ENCODE measurements at places on chromosomes 2 and 18.

DNA sequence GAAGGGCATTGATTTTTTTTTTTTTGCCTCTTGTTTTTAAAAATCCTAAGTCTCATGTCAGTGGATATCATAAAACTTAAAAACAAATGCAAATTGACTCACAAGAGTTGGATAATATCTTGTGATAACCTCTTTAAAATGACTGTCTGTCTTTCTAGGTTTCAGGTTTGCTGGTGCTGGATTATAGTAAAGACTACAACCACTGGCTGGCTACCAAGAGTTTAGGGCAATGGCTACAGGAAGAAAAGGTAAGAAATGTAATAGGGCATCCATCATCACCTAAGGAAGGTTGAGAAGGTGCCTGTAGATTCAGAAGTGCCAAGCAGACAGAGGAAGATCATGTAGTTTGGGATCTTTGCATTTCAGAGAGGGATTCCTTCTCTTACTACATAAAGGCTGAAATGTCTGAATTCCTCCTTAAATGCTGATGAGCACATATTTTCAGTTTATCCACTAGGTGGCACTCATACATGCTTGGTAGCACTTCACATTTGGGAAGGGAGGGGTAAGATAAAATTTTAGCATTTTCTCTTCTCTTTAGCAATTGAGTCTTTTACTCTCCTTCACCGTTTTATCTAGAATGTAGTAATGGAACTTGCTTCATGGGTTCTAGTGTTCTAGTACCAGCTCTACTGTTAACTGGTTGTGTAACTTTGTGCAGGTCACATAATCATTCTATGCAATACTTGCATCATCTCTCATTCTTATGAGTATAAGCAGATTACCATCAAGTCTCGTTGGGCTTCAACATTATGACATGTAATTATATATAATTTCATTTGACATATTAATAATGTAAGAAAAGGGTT is 21.1 kb downstream of the CPS1 start:
- H3K27ac ChIP-seq: no peak overlapping the region
- no peaks in the 10 kb centered on the region for H3K36me3 ChIP-seq
- no peak overlapping the region for H3K4me3 ChIP-seq
- DNase-seq: no peak

GRCh38 chr2:56184500-56185011 is 766 bp downstream of the CCDC85A start:
- peaks cover 36% of the 10 kb centered on the region for H3K27me3 ChIP-seq
- no peak overlapping the region for H3K27ac ChIP-seq
- H3K4me3 ChIP-seq: peak overlapping the region; percentile 40
- peak; percentile 16 for DNase-seq

GRCh38 chr18:46406539-46406932 is 250.5 kb downstream of the LOXHD1 start:
- peak overlapping the region; percentile 57 for H3K27ac ChIP-seq
- peaks cover 63% of the 10 kb centered on the region for H3K4me1 ChIP-seq
- no peaks in the 10 kb centered on the region for H3K36me3 ChIP-seq
- H3K27me3 ChIP-seq: no peaks in the 10 kb centered on the region
- DNase-seq: no peak

DNA sequence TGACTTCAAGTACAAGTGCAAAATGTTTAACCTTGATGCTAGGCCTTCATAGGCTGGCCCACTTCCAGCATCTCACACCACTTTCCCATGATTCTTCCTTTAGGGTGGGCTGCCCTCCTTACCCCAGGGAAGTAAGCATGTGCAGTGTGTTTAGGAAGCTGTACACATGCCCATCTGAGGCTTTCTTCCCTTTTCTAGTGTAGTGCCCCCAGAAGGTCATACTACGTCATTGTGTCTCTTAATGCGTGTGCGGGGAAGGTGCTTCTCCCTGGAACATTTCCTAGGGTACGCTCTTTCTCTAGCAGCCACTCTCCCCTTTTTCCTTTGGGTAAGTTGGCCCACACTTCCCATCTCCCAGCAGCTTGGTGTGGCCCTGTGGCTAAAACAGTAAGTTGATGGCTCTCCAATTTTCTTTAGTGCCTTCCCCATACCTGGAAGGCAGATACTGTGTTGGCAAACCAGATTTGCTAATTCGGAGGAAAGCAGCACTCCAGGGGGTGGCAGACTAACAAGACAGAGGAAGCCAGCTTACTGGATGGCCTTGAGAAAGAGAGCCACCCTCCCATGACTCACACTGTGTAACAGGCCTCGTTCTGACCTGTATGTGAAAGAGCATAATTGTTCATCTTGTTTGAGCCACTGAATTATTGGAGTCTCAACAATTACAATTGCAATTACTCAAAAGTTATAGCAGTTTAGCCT is 1.1 kb upstream of the SULT6B1 start:
- no peak overlapping the region for H3K4me3 ChIP-seq
- H3K4me1 ChIP-seq: peaks cover 11% of the 10 kb centered on the region
- H3K27me3 ChIP-seq: no peaks in the 10 kb centered on the region
- peak; percentile 73 for DNase-seq
- H3K36me3 ChIP-seq: no peaks in the 10 kb centered on the region

- H3K27ac ChIP-seq: no peak overlapping the region
- no peaks in the 10 kb centered on the region for H3K36me3 ChIP-seq
- no peak overlapping the region for H3K4me3 ChIP-seq
Observed at GRCh38 chr2:142286618-142287017, 155.8 kb upstream of the LRP1B start.

DNA sequence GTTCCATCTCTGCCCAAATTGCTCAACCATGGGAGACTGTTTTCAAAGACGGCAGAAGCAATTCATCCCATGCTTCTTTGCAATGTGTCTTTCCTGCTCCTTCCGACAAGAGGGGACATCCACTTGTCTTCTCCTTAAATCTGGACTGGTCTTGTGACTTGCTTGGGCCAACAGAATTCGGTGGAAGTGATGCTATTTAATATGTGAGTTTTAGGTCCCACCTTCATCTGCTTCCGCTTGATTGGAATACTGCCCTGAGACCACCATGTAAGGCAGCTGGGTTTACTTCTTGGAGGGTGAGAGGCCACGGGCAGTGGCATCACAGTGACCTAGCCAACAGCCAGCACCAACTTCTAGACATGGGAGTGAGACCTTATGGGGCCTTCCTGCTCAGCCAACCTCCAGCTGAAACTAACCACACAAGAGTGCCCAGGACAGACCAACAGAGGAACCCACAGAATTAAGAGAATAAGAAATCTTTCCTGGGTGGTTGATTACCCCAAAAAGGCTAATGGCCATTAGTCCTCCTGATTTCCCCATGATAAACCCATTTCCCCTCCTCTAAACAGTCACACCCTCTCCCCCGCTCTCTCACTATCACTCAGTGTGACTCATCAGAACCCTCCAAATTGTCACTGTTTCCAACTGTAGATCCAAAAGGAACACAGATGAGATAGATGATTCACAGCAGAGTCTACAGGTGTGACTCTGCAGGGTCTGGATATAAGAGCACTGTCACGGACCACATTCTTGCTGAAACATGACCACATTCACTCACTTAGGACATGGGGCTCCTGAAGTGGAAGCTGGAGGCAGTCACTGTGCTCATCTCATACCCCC is 16.2 kb upstream of the RHOB start:
- H3K4me3 ChIP-seq: no peak overlapping the region
- no peaks in the 10 kb centered on the region for H3K36me3 ChIP-seq
- H3K27me3 ChIP-seq: no peaks in the 10 kb centered on the region
- H3K27ac ChIP-seq: no peak overlapping the region

- H3K36me3 ChIP-seq: no peaks in the 10 kb centered on the region
- no peak for DNase-seq
- H3K4me1 ChIP-seq: no peaks in the 10 kb centered on the region
Observed at GRCh38 chr2:36277881-36278523, 77.6 kb upstream of the CRIM1 start.

DNA sequence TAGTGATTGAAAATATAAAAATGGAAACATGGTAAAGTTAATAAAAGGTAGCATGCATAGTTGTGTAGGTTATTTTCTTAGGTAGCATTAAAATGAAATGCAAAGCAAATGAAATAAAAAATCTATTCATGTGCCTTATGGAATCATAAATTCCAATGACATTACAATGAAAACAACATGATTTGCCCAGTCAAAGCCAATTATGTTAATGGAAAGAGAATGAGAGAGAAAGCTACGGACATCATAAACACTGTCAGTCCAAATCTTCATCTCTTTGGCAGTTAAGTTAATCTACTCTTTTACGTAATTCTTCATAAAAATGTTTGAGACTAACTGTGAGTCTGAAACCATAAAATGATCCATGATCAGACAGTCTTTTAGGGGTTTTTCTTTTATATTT is 636.7 kb upstream of the SYT4 start:
- DNase-seq: no peak
- no peak overlapping the region for H3K27ac ChIP-seq
- H3K4me1 ChIP-seq: no peaks in the 10 kb centered on the region
- H3K4me3 ChIP-seq: no peak overlapping the region
- H3K27me3 ChIP-seq: no peaks in the 10 kb centered on the region
- H3K36me3 ChIP-seq: no peaks in the 10 kb centered on the region

DNA sequence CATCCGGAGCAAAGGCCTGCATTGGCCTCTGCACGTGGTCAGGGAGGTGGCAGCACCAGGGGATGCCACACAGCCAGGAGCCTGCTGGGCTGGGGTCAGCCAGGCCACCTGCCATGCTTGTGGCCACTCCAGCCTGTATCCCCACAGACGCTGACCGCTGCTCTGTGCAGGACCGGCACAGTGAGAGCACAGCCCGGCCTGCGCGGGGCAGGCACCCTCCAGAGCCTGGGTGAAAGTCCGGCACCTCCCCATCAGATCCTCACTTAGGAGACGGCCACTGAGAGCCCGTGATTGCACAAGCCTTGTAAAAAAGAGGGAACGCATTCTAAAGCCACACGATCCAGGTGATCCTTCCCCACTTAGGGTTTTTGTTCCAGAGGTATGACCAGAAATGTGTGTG is 42.2 kb downstream of the TWIST2 start:
- H3K27ac ChIP-seq: no peak overlapping the region
- no peak for DNase-seq
- H3K36me3 ChIP-seq: peaks cover 12% of the 10 kb centered on the region
- H3K4me3 ChIP-seq: no peak overlapping the region
- H3K27me3 ChIP-seq: no peaks in the 10 kb centered on the region

- no peak for DNase-seq
- H3K27me3 ChIP-seq: no peaks in the 10 kb centered on the region
- no peak overlapping the region for H3K27ac ChIP-seq
- no peaks in the 10 kb centered on the region for H3K36me3 ChIP-seq
- H3K4me3 ChIP-seq: no peak overlapping the region
Observed at GRCh38 chr2:170843656-170844055, 27.0 kb downstream of the GAD1 start.

- H3K27ac ChIP-seq: no peak overlapping the region
- DNase-seq: peak; percentile 68
- H3K4me3 ChIP-seq: no peak overlapping the region
- no peaks in the 10 kb centered on the region for H3K4me1 ChIP-seq
- H3K36me3 ChIP-seq: no peaks in the 10 kb centered on the region
Observed at GRCh38 chr2:30862054-30862651, 54.9 kb upstream of the CAPN13 start.

DNA sequence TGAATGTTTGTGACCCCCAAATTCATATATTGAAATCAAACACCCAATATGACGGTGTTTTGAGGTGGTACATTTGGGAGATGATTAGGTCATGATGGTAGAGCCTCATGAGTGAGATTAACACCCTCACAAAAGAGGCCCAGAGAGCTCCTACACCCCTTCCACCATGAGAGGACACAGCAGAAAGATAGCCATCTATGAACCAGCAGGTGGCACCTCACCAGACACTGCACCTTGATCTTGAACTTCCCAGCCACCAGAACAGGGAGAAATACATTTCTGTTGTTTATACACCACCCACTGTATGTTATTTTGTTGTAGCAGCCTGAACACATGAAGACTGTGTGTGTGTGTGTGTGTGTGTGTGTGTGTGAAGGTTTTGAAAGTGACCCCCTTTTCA is 58.1 kb downstream of the ST3GAL5 start:
- peaks cover 7% of the 10 kb centered on the region for H3K4me1 ChIP-seq
- no peak for DNase-seq
- H3K27me3 ChIP-seq: no peaks in the 10 kb centered on the region

DNA sequence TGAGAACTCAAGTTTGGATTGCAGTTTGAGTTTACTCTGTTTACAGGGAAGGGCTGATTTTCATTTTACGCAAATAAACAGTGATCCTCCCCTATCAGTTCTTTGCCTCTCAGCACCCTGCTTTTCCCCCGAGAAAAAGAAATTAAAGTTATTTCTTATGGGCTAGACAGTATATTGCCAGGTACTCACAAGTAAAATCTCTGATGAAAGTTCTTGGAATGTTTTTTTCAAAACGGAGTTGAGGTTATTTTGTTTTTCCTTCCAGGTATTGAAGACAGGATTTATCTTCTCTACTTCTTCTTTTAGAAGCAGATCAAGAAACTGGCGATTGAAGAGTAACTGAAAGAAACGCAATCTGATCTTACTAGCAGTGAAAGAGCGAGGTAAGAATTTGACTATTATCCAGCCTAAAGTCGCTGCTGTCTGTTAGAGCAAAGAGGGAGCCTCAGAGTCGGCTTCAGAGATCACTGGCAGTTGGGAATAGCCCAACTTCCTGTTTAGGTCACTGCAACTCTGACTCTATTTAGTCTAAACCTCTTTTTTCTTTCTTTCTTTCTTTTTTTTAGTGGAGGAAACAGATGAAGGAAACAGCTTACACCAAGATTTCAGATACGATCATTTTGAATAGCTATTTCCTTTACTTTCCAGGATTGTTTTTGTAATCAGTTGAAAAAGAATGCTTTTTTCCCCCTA is at the start of gene TFPI:
Gene TFPI (minus strand): TSS at position 425 of the 693 bp plus-strand sequence. CDS start 50,667 bp downstream, outside the sequence.
- peak within 1 kb of the TSS; percentile 50 for H3K4me3 ChIP-seq
- no peaks in the 10 kb centered on the region for H3K27me3 ChIP-seq
- peaks cover 11% of the 10 kb centered on the region for H3K36me3 ChIP-seq
- peak within 1 kb of the TSS; percentile 98 for H3K27ac ChIP-seq
- peak; percentile 80 for DNase-seq

GRCh38 chr18:54129448-54130067 is 94.9 kb downstream of the MBD2 start:
- H3K4me3 ChIP-seq: no peak overlapping the region
- no peaks in the 10 kb centered on the region for H3K4me1 ChIP-seq
- no peaks in the 10 kb centered on the region for H3K27me3 ChIP-seq

DNA sequence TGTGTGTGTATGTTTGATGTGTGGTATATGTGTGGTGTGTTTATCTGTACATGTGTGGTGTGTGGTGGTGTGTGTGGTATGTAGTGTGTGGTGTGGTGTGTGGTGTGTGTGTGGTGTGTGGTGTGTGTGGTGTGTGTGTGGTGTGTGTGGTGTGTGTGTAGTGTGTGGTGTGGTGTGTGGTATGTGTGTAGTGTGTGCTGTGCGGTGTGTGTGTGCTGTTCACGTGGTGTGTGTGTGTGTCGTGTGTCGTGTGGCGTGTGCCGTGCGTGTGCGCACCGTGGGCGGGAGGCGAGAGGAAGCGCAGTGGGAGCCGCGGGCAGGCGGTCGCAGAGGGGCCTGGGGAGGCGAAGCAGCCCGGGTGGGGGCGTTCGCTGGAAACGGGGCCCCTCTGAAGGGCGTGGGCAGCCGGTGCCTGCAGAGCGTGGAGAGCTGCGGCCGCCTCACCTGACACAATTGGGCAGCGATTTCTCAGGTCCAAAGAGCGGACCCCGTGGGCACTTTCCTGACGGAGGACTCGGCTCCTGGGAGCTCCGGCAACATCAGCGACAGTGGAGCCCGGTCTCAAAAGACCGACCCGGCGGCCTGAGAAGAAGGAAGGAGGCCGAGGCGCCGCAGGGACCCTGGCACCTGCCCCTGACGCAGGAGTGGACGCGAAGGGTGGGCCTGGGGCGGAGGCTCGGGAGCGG is 741.1 kb upstream of the SALL3 start:
- H3K4me1 ChIP-seq: no peaks in the 10 kb centered on the region
- no peaks in the 10 kb centered on the region for H3K36me3 ChIP-seq
- H3K4me3 ChIP-seq: no peak overlapping the region
- H3K27me3 ChIP-seq: no peaks in the 10 kb centered on the region
- H3K27ac ChIP-seq: no peak overlapping the region

GRCh38 chr2:101368376-101368775 is 18.9 kb downstream of the CREG2 start:
- H3K4me1 ChIP-seq: peaks cover 6% of the 10 kb centered on the region
- H3K27ac ChIP-seq: no peak overlapping the region
- no peak overlapping the region for H3K4me3 ChIP-seq
- no peak for DNase-seq
- H3K27me3 ChIP-seq: no peaks in the 10 kb centered on the region
- no peaks in the 10 kb centered on the region for H3K36me3 ChIP-seq

All from SJSA1 (cell line).